CD8-positive, alpha-beta memory T cell (primary cell): ENCODE measurements at places on chromosomes 12 and 14. TPM values are rescaled to one million over a fixed set of nuclear protein-coding genes. Genes with fewer than 3 reads are reported as not detected.

HOXC10 gene
- polyA plus RNA-seq: not detected

TRPV4 gene
- polyA plus RNA-seq: not detected

CLEC4D gene
- not detected for polyA plus RNA-seq

ADSS1 gene
- 1.6 TPM for polyA plus RNA-seq

ALG10B gene
- polyA plus RNA-seq: 1.0 TPM

RILPL2 gene
- 8.4 TPM for polyA plus RNA-seq

ASB2 gene
- 4.8 TPM for polyA plus RNA-seq

FAM181A gene
- not detected for polyA plus RNA-seq

TMEM106C gene
- polyA plus RNA-seq: 56.8 TPM

LTA4H gene
- polyA plus RNA-seq: 61.4 TPM
